ENCODE measurements at places on chromosomes 4 and X.

- DNase-seq: no peak
Observed at GRCh38 chr4:6986072-6986780, 56.9 kb upstream of the TADA2B start.

DNA sequence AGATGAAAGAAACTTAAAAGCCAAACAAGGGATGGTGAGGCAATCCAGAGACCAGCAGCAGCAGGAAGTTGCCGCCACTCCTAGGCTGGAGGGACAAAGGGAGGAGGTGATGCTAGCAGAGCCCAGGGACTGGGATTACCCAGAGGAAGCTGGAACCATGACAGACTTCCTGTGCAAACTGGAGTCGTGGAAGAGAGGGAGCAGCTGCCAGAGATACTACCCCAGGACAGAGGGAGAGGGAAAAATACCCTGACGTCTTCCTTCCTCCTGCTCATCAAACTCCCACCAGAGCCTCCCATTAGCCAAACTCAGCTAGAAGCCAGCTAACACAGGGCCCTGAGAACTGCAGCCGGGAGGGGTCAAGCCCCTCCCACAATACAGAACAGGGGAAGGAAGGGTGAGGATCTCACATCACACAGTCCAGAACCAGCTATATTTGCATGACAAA lies 101.2 kb upstream of the KLF3 start:
- DNase-seq: no peak

- no peak for DNase-seq
Observed at GRCh38 chr4:152640058-152640921, 39.5 kb downstream of the TMEM154 start.

DNA sequence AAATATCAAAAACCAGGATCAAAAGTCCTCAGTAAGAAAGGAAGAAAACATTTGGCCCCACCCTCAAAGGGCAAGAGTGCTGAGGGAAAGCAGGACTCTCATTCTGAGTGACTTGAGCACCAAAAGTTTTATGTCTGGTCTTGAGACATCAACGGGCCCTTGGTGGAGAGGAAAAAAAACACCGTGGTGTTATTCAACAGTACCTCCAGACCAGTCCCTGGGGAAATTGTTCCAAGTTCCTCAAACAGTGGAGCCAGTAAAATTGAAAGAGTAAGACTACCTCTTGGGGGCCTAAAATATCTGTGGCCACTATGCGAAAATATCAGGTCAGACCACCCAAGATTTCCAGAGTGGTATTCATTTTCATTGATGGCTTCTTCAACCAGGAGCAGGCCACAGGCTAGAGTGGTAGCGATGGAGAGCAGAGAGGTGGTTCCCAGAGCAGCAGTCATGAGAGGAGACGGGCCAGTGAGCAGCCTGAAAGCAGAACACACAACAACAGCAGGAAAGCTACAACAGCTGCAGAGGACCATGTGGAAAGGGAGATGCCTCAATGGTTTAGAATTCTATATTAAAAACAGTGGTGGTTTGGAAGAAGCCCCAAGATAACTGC lies 63.7 kb upstream of the RPL34 start:
- DNase-seq: no peak

GRCh38 chr4:133157460-133158160 lies 8.5 kb downstream of the PCDH10 start:
- DNase-seq: no peak

DNA sequence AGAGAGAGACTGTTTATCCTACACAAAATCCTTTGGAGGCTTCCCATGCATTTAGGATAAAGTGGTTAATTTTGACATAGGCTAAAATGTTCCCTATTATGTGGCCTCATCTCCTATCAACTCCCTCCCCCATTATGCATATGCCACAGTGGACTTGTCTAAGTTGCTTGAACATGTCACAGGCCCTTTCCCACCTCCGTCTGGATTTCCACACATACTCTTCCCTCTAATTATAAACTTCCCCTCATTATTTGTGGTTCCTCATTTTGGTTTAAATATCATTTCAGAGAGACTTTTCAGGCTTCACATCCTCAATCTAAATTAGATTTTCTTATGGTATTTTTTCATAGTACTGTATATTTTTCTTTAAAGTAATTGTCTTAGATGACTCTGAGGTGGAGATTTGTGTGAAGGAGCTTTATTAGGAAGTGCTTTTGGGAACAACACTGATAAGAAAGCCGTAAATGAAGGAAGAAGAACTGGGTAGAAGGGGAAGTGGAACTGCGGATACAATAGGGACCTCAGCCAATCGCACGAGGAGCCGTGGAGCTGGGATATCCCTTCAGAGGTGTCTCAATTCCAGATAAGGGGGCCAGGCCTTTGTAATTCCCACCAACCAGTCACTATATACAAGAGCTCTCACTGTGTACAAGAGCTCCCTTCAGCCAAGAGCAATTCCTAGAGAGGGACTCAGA lies 7.9 kb downstream of the C4orf17 start:
- DNase-seq: no peak

- DNase-seq: peak; percentile 17
Observed at GRCh38 chr4:5979981-5980380, 38.2 kb downstream of the C4orf50 start.

- no peak for DNase-seq
Observed at GRCh38 chrX:40722930-40723329, 12.4 kb downstream of the MED14 start.

GRCh38 chr4:138816875-138817274 lies 198.7 kb upstream of the NOCT start:
- DNase-seq: no peak

- DNase-seq: no peak
Observed at GRCh38 chr4:20044502-20044911, 207.2 kb upstream of the SLIT2 start.

DNA sequence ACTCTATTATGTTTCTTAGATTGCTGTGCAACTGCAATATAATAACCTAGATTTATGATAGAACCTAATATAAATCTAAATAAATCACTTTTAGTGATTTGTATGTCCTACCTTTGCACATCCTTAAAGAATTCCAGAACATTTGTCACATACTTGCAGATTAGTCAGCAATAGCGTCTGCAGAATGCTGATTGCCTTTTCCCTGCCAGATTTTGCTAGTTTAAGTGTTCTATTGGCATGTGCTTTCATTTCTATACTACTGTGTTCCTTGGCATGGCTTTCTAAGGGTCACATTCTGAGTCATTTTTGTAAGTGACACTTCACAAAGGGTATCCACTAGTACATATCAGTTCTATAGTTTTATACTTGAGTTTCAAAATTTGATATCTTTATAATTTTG lies 303.1 kb upstream of the GIMD1 start:
- DNase-seq: no peak

DNA sequence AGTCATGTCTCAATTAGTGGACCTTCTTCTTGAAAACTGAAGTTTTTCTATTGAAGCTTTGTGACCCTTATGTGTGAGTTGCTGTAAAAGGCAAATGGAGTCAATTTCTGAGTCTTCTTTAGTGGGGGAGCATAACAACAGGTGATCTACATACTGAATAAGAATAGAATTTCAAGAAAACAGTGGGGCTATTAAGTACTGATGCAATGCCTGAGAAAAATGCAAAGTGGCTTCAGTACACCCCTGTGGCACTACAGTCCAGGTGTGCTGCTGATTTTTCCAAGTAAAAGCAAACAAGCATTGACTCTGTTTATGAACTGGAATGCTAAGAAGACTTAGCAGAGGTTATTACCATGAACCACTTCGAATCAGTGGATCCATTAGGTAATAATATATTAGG lies 328.0 kb upstream of the PABPC4L start:
- no peak for DNase-seq

GRCh38 chr4:28357990-28358389 lies 1497.3 kb downstream of the STIM2 start:
- DNase-seq: no peak

- no peak for DNase-seq
Observed at GRCh38 chrX:63686878-63687714, 97.9 kb downstream of the ARHGEF9 start.

DNA sequence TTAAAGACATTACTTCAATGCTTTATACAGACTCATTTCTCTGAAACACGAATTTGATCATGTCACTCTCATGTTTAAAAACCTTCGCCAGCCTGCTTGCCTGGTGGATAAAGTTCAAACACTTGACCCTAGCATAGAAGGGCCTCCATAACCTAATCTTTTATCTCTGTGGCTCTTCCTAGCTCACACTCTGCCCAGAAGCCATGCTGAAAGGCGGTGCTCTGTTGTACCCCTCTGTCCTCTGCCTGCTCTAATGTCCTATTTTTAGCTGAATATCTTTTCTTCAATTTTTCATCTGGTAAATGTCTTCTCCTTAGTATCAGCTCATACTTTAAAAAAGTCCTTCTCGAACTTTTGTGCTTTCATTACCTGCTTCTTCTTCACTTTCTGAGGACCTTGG lies 302.6 kb upstream of the BOD1L1 start:
- DNase-seq: no peak

DNA sequence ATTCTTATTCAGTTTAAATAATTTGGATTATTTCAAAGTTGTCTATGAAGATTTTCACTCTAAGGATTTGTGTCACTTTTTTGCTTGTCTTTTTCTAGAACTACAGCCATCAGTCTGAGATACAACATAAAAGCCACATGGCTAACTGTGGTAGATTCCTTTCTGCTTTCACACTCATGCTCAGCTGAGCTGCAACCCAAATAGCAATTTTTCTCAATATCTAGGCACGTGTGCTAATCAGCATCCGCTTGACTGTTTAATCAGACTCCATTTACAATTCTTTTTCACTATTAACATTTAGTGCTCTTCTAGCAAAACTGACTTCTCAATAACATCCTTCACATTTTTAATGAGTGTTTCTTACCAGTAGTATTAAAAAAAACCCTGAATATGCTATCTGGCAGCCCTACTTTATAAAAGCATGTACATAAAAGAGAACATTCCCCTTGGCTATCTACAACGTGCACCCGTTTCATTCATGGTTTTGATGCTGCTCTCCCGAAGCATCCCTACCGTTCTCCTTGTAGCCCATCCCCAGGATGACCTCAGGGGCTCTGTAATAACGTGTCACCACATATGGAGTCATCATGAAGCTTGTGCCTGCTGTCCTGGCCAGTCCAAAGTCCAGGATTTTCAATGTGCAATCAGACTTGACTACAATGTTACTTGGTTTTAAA lies 259.2 kb downstream of the MAPK10 start:
- DNase-seq: no peak

DNA sequence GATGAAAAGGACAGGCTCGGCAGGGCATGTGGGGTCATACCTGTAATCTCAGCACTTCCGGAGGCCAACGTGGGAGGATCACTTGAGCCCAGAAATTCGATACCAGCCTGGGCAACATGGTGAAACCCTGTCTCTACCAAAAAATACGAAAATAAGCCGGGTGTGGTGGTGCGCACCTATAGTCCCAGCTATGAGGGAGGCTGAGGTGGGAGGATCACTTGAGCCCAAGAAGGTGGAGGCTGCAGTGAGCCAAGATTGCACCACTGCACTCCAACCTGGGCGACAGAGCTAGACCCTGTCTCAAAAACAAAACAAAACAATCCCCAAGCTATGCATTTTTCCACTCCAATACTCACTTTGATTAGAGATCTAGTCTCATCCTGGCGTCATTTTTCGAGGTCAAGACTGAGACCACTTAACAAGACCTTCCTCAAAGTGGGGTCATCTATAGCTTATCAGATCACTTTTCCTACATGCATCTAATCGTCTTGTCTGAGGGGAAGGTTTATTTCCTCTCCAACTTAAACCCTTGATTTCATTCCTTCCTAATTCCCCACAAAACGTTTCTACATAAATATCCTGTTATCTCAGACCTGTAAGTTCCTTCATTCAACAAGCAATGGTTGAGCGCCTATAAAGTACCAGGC lies 1.3 kb downstream of the NKAP start:
- no peak for DNase-seq

- no peak for DNase-seq
Observed at GRCh38 chr4:16070203-16070602, 13.6 kb downstream of the PROM1 start.

- no peak for DNase-seq
Observed at GRCh38 chr4:139208404-139208945, 31.5 kb upstream of the ELF2 start.

DNA sequence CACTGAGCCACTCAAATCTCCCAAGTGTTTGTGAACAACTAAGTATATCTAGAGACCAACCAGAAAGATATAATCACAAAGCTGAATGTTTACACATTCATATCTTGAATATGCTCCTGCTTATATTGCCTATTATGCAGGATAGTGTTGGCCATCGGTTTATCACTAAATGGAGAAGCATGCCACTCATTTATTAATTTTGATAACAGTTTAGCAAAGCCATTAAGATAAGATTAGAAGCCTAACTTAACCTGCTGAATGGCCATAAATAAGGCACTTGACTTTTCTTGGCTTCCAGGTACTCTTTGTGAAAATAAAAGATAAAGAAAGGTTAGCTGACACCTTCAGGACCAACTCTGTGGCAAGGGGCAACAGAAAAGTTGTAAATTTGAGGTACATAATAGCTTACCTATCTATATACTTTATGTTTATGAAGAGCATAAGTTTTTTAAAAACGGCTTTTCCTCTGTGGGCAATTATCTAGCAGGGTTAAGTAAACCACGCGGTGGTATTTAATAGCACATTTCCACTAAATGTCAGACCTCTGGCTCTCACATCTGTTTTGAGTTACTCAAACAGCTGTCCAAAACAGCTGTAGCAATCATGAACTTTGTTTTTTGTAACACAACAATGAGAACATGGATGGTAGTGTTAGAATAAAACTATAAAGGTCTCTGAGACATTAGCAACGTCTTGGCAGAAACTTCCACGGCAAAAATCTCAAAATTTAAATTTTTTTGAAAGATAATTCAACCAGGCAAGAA lies 58.8 kb upstream of the FTHL17 start:
- no peak for DNase-seq

- no peak for DNase-seq
Observed at GRCh38 chr4:95181996-95182306, 366.8 kb downstream of the UNC5C start.

- DNase-seq: no peak
Observed at GRCh38 chrX:1587161-1587560, 4.2 kb upstream of the AKAP17A start.

DNA sequence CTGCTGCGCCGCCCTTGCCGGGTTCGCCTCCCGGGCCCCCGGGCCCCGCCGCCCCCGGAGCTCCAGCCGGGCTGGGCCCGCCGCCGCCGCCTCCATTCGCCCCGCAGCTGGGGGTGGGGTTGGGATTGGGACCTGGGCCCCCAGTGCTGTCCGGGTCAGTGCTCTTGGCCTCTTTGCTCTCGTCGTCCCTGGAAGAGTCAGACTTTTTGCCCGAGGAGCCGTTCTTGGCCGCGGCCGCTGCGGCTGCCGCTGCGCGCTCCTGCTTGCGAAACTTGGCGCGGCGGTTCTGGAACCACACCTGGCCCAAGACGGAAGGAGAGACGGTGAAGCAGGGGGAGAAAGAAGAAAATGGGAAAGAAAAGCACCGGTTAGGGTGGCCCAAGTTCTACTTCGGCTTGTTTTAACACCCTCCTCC lies 2.5 kb downstream of the PHOX2B start:
- no peak for DNase-seq

DNA sequence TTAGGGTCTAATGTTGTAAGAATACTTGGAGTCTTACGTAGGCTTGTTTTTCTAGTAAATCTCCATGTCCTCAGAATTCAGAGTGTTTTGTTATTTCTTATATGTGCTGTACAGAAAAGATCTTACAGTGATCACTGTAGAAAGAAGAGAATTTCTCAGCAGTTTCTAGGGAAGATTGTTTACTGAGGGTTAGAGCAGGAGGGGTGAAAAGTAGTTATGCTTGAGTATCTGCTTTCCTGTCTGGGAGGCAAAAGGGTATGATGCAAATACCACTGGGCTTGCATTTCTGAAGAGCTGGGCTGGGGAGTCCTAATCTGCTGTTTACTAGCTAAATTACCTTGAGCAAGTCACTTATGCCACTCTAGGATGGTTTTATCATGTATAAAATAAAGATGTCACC lies 78.2 kb downstream of the BEND4 start:
- DNase-seq: no peak

GRCh38 chrX:48101443-48101842 lies 29.0 kb upstream of the SPACA5B start:
- no peak for DNase-seq

Data from NCI-H524 treated with DMSO at 0.1 percent for 48 hours (cell line).